Frontal cortex (tissue), 4 donors: ENCODE measurements at places on chromosomes 5 and 9.

DNA sequence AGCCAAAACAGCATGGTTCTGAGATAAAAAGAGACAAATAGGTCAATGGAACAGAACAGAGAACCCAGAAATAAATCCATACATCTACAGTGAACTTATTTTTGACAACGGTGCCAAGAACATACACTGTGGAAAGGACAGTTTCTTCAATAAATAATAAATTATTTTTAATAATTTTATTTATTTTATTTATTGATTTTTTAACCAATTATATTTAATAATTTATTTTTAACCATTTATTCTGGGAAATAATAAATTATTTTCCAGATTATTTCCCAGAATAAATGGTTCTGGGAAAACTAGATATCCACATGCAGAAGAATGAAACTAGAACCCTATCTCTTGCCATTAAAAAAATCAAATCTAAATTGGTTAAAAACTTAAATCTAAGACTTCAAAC is 1143.8 kb upstream of the DMAC1 start:
- no peak for DNase-seq

DNA sequence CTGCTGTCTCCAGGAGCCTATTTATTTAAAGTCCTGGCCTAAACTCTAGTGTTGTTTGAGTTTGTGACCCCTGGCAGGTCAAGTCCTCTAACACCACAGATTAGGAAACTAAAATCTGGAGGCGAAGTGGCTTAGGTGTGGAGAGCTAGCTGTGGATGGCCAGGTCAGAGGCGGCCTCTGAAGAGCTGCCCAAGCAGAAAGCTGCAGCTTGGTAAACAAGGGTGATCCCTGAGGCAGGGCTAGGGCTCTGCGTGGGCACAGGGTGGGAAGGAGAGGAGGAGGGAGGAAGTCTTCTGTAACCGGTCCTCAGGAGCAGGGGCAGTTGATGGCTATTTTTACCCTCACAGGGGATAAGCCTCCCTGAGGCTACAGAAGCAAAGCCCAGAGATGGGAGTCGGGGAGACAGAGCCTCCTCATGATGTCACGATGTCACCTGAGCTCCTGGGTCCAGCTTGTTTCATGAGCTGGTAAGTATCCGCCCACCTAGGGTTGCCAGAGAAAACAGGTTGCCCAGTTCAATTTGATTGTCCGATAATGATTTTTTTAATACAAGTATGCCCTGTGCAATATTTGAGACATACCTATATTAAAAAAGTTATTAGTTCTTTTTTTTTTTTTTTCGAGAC is 25.9 kb upstream of the BOD1 start:
- DNase-seq: no peak

DNA sequence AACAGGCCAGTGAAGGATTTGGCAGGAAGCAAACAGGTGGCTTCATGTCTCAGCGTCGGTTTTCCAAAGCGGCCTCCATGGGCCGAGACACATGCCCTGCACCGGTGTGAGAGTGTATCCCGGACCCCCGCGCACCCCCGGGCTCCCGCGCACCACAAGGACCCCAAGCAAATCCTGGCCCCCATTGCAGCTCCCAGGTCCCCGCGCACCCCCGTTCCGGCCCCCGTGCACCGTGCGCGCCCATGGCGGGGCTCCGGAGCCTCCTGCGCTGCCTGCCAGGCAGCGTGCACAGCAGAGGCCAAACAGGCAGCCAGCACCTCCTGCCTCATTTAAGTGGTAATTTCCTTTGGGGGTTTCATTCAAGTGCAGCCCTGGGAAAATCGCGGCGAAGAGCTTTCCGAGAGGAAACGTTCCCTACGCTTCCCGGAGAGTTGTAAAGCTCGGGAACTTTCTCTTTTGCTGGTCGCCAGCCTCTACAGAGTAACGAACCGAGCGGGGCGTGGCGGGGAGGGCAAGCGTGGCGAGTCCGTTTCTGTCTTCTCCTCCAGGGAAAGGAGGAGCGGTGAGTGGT is 145.5 kb upstream of the SLC24A2 start:
- peak; percentile 21 for DNase-seq

GRCh38 chr9:130426467-130426773 is 18.3 kb upstream of the ASS1 start:
- no peak for DNase-seq

- no peak for DNase-seq
Measured at GRCh38 chr9:115672477-115673316, 480.9 kb upstream of the PAPPA start.

- no peak for DNase-seq
Measured at GRCh38 chr9:90189306-90189705, 453.3 kb downstream of the DIRAS2 start.

- no peak for DNase-seq
Measured at GRCh38 chr9:8384091-8384490, 584.5 kb upstream of the DMAC1 start.

DNA sequence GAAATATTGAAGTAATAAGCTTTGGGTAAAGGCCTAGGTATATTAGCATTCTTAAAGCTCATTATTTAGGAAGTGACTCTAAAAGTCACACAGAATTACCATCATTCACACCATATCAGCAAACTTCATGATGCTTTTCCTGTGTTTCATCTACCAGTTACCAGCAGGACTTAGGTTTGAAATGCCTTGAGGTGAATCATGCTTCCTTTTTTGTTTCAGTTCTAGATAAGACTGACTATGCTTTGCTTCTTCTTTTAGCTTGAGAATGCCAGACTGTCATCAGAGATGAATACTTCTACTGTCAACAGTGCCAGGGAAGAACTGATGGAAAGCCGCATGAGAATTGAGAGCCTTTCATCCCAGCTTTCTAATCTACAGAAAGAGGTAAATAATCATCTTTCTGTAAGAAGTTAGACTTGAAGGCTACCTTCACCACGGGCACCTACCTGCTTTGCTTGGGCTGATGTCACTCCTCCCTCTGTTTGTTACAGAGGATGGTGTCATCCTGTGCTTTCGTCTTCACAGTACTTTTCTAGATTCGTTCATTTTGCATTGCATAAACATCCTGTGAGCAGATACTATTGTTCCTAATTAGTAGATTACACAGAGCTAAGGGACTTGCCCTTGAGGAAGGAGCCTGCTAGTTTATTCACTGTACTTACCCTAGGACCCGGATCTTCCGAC is 34.7 kb downstream of the LMNB1 start:
- DNase-seq: no peak

DNA sequence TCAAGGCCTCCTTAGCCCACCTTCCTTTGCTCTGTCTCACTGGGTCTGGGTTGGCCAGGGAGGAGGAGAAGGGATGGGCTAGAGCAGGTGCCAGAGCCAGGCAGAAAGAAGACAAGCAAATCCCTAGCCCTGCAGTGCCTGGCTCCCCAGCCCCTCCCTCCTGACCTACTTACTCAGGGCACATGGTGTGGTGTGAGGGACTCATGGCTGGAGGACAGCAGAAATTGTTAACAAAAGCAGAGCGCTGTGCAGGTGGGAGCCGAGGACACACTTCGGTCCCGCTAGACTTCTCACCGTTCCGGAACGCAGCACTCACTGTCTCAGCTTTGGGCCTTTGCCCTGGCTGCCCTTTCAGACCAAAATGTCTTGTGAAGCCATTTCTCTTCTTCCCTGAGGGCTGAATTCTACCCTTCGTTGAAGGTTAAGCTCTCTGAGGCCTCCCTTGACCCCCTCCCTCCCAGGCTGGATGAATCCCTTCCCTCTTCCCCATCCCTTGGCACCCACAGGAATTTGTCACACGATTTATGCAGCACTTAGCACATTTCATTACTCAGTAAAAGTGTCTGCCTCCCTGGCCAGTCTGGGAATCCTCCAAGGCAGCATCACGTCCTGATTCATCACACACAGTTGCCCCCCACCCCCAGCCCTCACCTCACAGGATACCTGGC is 263.9 kb upstream of the TRPC7 start:
- no peak for DNase-seq

GRCh38 chr5:60685028-60685427 is 14.9 kb downstream of the DEPDC1B start:
- no peak for DNase-seq

- no peak for DNase-seq
Measured at GRCh38 chr9:71895117-71895516, 15.9 kb downstream of the ABHD17B start.

DNA sequence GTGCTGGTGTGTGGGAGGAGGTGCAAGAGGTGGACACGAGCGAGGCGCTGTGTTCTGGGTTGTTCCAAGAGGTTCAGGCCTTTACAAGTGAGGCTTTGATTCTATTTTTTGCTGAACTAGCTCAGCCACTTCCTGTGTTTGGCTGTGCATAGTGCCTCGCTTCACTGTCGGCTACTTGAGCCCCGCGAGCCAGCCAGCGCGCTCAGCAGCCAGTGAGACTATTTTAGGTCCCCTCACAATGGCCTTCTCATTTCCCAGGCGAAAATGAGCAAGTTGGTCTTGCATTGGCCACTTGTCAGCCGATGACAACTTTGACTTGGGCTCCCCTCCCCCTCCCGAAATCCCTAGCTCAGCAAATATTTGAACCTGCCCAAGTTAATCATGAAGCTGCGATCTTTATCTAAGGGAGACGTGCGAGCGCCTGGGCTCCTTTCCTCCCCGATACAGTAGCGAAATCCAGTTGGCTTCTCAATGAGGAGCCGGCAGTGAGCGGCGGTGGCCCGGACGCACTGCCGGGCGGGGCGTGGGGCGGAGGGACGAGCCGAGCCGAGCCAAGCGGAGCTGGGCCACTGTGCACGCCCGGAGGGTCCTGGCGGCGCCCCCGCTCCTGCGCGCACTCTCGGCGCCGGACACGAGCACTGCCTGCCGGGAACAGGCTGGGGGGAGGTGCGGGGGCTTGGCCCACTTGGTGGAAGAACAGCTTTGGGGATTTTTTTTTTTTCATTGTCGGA is 72.6 kb downstream of the PIK3R1 start:
- peak; percentile 47 for DNase-seq

- no peak for DNase-seq
Measured at GRCh38 chr5:172417983-172418630, 36.2 kb downstream of the SH3PXD2B start.

GRCh38 chr9:19521205-19521604 is 112.4 kb downstream of the ACER2 start:
- DNase-seq: no peak

DNA sequence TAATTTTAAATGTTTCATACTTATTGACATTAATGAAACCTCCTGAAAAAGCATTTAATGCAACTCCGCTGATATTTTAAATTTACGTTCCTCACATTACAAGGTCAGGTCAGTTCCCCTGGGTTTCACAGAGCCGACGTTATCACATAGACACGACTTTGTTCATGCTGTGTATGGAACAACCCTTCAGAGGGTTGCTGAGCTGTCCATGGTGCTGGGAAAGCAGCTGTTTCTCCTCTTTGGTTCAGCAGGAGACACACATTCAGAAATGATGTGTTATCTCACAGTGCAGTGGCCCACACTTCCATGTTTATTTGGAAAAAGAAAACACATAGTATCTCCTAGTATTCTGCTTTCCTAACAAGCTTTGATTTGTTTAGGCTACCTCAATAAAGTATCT is 53.5 kb downstream of the PPP2R2B start:
- no peak for DNase-seq

DNA sequence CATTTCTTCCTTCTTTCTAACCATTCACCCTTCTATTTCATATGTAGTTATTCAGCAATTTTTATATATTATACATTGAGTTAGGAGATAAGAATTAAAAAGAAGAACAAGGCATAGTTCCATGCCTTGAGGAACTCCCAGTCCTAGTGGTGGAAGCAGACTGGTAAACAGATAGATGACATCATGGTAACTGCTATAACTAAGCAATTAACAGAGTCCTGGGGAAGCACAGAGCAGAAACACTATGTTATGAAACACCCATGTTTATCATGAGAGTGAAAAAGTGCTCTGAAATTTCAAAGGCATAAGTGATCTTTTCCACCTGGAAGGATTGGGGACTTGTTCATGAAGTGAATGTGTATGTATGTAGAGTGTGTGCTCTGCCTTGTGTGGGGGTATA is 14.6 kb downstream of the PAPPA start:
- DNase-seq: no peak

DNA sequence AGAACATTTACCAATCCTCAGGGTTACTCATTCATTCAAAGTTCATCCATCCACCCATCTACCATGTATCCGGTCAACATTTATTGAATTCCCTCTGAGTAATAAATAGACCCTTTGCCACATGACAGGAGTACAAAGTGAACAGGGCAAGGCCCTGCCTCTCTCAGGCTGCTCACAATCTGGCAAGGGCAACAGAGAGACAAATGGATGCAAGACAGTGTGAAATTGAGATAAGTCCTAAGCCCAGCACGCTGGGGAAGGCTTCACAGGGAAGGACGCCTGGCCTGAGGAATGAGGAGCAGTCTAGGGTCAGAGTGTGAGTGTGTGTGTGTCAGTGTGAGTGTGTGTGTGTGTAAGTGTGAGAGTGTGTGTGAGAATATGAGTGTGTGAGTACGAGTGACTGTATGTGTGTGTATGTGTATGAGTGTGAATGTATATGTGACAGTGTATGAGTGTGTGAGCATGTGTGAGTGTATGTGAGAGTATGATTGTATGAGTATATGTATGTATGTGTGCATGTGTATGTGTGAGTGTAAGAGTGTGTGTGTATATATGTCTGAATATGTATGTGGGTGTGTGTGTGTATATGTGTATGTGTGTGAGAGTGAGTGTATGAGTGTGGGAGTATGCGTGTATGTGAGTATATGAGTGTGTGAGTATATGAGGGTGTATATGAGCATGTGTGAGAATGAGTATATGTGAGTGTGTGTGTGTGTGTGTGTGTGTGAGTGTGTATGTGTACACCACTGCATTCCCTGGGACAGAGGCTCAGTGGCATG is 145.6 kb downstream of the FSTL4 start:
- no peak for DNase-seq
